ENCODE measurements at places on chromosomes 16 and 17.

- DNase-seq: no peak
These were observed 44.8 kb downstream of the ADCY7 start for GRCh38 chr16:50311134-50311528.

DNA sequence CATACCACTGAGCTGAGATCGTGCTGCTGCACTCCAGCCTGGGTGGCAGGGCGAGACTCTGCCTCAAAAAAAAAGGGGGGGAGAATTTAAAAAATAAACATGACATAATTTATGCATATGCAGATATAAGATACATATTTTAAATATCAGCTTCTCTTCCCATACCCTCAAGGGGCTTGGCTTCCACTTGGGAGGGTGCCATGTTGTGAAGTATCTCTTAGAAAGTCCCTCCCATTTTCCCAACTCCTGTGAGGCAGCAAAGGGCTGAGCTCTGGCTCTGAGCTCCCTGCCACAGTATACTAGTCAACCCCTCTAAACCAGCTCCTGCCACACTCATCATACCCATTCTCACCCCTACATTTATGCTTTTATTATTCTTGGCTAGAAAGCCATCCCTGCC, 39.4 kb downstream of the MYH11 start:
- DNase-seq: no peak

DNA sequence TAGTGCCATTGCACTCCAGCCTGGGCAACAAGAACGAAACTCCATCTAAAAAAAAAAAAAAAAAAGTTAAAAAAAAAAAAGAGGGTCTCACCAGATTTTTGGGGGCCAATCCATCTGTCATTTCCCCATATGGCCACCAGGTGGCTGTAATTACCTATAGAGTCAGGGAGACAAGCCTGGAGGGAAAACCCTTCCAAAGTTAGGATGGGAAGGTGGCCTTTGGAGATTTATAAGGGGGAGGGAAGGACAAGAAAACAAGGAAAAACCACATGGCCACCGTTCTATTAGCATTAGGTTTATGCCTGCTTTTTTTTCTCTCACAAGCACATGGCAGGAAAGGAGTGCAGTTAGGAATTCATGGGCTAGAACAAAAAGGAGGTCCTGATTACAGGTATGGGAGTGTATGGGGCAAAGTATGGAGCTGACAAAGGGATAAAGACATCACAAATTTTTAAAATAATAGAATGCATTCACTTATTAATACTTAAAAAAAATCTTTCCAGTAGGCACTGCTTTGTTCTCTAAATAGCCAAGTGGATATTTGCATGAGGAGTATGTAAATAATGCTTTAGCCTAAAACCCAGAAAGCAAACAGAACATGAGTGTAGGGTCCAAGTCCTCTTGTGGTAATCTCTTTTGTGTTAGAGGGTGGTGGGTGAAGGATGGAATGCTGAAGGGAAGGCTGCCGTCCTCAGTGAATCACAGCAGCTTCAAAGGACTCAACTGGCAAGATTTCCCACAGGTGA, 5.1 kb downstream of the CYB5D1 start:
- DNase-seq: peak; percentile 52

DNA sequence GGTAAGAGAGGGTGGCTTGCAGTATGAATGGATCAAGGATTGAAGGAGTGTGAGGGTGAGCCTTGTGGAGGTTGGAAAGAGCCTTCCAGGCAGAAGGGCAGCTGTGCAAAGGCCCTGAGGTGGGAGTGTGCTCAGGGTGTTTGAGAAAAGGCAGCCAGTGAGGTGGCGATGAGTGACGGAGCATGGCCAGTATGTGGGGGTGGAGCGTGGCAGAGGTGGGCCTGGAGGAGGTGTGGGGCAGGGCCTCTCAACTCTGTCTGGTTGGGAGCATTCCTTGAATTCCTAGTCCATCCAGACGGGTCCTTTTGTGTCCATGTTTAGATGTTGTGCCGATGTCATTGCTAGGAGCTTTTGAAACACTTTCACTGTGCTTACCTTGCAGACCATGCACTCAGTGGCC, 51.3 kb downstream of the EPN2 start:
- no peak for DNase-seq

DNA sequence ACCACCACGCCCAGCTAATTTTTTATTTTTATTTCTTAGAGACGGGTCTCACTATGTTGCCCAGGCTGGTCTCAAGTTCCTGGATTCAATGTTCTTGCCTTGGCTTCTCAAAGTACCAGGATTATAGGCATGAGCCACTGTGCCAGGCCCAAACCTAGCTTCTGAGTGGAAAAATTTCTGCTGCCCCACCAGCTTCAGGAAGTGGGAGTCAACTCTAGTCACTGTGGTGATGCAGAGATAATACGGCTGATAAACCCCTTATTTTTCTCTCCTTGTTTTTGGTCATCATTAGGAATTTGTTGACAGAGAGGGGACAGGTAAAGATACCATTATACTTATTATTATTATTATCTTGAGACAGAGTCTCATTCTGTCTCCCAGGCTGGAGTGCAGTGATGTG, 27.8 kb upstream of the PHOSPHO1 start:
- DNase-seq: no peak
